ENCODE measurements at places on chromosomes 1 and 21.
A peak's percentile ranks its signal among the peaks of the same experiment; 100 is the strongest.

- H3K36me3 ChIP-seq: no peaks in the 10 kb centered on the region
- DNase-seq: no peak
- H3K4me1 ChIP-seq: peaks cover 2% of the 10 kb centered on the region
- no peak overlapping the region for H3K4me3 ChIP-seq
- H3K27ac ChIP-seq: no peak overlapping the region
These were observed 5.3 kb downstream of the DISP3 start for GRCh38 chr1:11484321-11484655.

GRCh38 chr1:204320382-204320804 lies 39.3 kb downstream of the PLEKHA6 start:
- no peak overlapping the region for H3K4me3 ChIP-seq
- no peaks in the 10 kb centered on the region for H3K36me3 ChIP-seq
- H3K27ac ChIP-seq: no peak overlapping the region

DNA sequence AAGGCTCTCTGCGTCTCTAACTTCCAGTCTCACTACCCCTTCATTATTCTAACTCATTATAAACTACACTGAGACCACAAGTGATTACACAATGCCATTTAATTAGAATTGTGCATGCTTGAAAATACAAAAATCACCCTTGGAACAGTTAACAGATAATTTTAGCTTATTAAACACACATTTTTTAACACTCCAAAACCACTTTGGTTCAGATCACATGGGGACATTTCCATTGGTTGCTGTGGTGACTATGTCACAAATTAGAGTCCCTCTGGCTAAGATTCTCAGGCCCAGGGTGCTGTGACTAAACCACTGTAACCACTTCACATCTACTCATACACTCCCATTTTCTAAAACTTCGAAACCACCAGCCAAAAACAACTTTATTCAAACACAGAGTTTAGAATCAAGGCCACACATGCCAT lies 43.0 kb downstream of the JAK1 start:
- H3K27me3 ChIP-seq: no peaks in the 10 kb centered on the region
- H3K4me1 ChIP-seq: peaks cover 41% of the 10 kb centered on the region
- no peaks in the 10 kb centered on the region for H3K36me3 ChIP-seq
- no peak overlapping the region for H3K4me3 ChIP-seq
- peak; percentile 22 for DNase-seq
- H3K27ac ChIP-seq: peak overlapping the region; percentile 35

- no peak overlapping the region for H3K27ac ChIP-seq
- no peak overlapping the region for H3K4me3 ChIP-seq
- no peak for DNase-seq
- no peaks in the 10 kb centered on the region for H3K4me1 ChIP-seq
- H3K36me3 ChIP-seq: no peaks in the 10 kb centered on the region
- no peaks in the 10 kb centered on the region for H3K27me3 ChIP-seq
These were observed 9.6 kb downstream of the RAB25 start for GRCh38 chr1:156070548-156070947.

- DNase-seq: no peak
- no peak overlapping the region for H3K4me3 ChIP-seq
- H3K36me3 ChIP-seq: no peaks in the 10 kb centered on the region
- peaks cover 42% of the 10 kb centered on the region for H3K27me3 ChIP-seq
- H3K4me1 ChIP-seq: peaks cover 3% of the 10 kb centered on the region
These were observed 633.1 kb downstream of the MATN1 start for GRCh38 chr1:30090162-30090820.

GRCh38 chr1:186657481-186657880 lies 22.7 kb downstream of the PTGS2 start:
- no peaks in the 10 kb centered on the region for H3K4me1 ChIP-seq
- H3K36me3 ChIP-seq: no peaks in the 10 kb centered on the region
- H3K27ac ChIP-seq: no peak overlapping the region
- no peaks in the 10 kb centered on the region for H3K27me3 ChIP-seq

GRCh38 chr21:28669321-28669720 lies 323.4 kb downstream of the LTN1 start:
- no peak overlapping the region for H3K27ac ChIP-seq
- H3K4me3 ChIP-seq: no peak overlapping the region
- no peaks in the 10 kb centered on the region for H3K27me3 ChIP-seq
- no peaks in the 10 kb centered on the region for H3K4me1 ChIP-seq

DNA sequence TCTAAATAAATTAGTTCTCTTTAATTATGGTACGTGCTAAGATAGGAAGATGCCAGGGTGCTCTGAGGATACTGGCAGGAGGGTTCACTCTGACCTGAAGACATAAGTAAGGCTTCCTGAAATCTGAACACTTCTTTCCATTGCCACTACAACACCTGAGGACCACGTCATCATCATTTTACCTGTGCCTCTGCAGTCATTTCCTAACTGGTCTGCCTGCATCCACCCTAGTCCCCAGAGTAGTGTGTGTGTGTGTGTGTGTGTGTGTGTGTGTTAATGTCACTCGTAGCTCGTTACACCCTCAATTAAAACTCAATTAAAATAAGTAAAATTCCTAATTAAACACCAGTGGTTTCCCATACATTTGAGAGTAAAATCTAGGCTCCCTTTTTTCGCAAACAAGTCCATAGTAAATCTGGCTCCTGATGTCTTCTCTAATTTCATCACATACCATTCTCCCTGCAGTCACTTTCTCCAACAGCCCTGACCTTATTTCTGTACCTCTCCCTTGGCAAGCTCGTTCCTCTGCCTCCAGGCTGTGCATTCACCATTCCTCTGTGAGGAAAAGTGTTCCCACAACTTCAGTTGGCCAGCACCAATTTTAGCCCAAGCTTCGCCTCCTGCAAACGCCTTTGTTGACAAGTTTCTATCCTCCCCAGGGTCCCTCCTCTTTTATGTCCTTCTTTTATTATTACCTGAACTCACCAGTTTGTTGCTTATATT lies 8.7 kb downstream of the IL12RB2 start:
- H3K4me3 ChIP-seq: no peak overlapping the region
- H3K27ac ChIP-seq: no peak overlapping the region
- H3K27me3 ChIP-seq: no peaks in the 10 kb centered on the region

GRCh38 chr21:43916691-43917514 lies 51.9 kb downstream of the AGPAT3 start:
- peak; percentile 74 for DNase-seq
- H3K36me3 ChIP-seq: peaks cover 11% of the 10 kb centered on the region
- peak overlapping the region; percentile 64 for H3K4me3 ChIP-seq
- peaks cover 13% of the 10 kb centered on the region for H3K4me1 ChIP-seq

GRCh38 chr1:47333922-47334764 lies 553 bp downstream of the CMPK1 start:
- H3K4me3 ChIP-seq: peak overlapping the region; percentile 88
- H3K27ac ChIP-seq: peak overlapping the region; percentile 86
- no peaks in the 10 kb centered on the region for H3K27me3 ChIP-seq
- DNase-seq: peak; percentile 68
- H3K4me1 ChIP-seq: peaks cover 5% of the 10 kb centered on the region

GRCh38 chr1:36068866-36069265 lies 15.0 kb upstream of the TEKT2 start:
- H3K27ac ChIP-seq: no peak overlapping the region
- DNase-seq: no peak
- H3K4me3 ChIP-seq: no peak overlapping the region
- H3K27me3 ChIP-seq: no peaks in the 10 kb centered on the region

DNA sequence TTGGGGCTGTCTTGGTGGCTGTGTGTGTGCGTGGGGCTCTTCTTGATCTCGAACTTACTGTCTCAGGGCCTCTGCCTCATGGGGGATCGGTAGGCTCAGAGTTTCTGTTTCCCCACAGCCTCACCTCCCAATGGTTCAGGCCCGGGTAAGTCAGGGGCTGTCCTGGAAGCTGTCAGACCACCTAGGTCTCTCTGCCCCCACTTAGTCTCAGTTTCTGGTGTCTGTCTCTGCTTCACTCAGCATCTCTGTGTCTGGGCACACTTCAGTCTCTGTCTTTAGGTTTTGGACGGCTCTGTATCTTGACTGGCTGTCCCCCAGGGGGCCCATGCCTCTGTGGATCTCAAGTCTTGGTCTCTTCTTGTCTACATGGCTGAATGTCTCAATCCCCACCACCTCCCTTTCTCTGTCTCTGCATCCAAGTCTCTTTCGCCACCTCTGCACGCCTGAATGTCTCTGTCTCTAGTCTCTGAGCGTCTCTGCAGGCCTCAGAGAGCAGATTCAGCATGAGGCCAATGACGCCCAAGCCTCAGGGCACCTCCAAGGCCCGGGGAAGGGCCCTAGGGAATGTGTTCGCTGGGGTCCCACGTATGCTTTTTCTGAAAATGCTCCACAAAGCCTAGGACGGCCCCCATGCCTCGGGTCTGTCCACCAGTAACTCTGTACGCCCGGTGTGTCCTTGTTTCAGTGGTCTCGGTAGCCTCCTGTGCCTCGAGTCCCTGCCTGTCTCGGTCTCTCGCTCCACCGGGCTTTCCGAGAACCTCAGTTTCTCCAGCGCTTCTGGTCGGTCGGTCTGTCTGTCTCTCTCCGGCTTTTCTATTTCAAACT lies 818 bp downstream of the FHL3 start:
- peak overlapping the region; percentile 45 for H3K4me3 ChIP-seq
- H3K27me3 ChIP-seq: peaks cover 18% of the 10 kb centered on the region
- H3K36me3 ChIP-seq: no peaks in the 10 kb centered on the region
- H3K4me1 ChIP-seq: peaks cover 42% of the 10 kb centered on the region

DNA sequence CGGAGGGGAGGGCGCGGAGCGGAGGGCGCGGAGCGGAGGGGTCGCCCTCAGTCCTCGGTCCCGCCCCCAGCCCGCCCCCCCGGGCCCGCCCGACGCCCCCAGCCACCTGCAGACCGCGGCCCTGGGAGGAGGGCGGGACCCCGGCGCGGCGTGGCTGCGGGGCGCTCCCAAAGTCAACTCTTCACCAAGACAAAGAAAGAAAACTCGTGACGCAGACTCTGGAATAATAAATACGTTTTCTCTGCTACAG lies 1.2 kb downstream of the HES4 start:
- H3K27ac ChIP-seq: no peak overlapping the region
- no peak for DNase-seq
- H3K4me3 ChIP-seq: no peak overlapping the region
- H3K4me1 ChIP-seq: peaks cover 9% of the 10 kb centered on the region

DNA sequence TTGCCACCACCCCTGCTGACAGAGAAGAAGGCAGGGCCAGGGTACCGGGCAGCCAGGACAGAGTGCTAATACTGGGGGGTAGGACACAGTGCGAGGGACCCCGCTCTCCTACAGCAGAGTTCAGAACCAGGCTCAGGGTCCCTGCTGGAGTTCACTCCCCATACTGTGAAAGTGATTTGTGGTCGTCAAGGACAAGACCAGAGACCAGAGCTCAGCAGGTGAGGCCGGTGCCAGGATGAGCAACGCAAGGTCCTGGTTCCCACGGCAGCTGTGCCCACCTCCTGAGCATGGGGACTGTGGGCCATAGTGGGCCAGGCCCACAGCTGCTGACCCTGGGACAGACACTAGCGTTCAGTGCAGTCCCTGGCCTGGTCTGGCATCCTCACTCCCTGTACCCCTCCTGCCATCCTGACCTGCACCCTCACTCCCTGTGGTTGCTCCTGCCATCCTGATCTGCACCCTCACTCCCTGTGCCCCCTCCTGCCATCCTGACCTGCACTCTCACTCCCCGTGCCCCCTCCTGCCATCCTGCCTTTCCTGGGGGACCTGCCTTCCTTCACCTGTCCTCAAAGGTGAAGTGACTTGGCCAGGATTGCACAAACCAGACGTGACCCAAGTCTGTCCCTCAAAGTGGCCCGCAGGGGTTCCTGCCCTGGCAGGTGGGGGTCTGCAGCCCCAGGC lies 13.8 kb upstream of the PTTG1IP start:
- H3K27me3 ChIP-seq: no peaks in the 10 kb centered on the region
- peaks cover 68% of the 10 kb centered on the region for H3K36me3 ChIP-seq
- DNase-seq: no peak
- no peak overlapping the region for H3K27ac ChIP-seq
- no peak overlapping the region for H3K4me3 ChIP-seq

- H3K27me3 ChIP-seq: no peaks in the 10 kb centered on the region
- no peaks in the 10 kb centered on the region for H3K36me3 ChIP-seq
- no peak for DNase-seq
- H3K4me1 ChIP-seq: no peaks in the 10 kb centered on the region
- H3K4me3 ChIP-seq: no peak overlapping the region
These were observed 9.5 kb upstream of the RPTN start for GRCh38 chr1:152168535-152168868.
